ENCODE measurements at places on chromosomes 7 and 10.

DNA sequence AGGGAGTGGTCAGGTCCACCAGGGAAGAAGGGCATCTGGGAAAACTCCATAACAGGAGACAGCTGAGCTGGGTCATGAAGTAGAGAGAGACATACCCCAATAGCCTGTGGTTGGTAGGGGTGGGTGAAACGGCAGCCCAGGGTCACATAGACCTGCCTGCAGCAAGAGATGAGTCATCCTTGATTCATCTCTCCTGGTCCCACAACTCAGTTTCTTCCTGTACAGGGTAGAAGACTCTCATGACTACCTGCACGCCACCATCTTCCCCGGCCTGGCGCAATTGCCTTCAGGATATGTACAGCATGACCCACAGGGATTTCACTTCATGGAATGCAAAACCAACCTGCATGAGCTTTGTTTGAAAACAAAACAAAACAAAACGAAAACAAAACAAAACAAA lies 45.1 kb upstream of the ADAM12 start:
- DNase-seq = no peak

GRCh38 chr10:727162-727790 lies 37.8 kb upstream of the DIP2C start:
- no peak for DNase-seq

GRCh38 chr7:86295526-86295925 lies 348.2 kb upstream of the GRM3 start:
- no peak for DNase-seq

GRCh38 chr10:114048472-114048871 lies 4.8 kb downstream of the ADRB1 start:
- no peak for DNase-seq

DNA sequence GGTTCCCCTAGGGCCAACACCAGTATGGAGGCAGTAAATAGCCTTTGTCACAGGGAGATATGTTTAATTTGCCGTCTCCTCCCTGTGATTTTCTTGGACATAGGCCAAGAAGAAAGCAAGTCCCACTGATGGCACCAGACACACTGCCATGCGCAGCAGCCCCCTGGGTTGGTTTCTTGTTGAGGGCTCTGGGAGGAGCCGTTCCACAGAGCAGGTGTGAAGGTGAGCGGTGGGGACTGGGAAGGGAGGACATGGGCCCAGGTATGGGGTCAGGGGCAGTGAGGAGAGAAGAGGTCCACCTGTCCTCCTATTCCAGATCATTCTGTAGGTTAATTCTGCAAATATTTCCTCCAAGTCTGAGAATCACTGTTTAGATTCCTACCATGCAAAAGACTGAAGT lies 376.1 kb downstream of the PLXNA4 start:
- DNase-seq = no peak

GRCh38 chr7:77791956-77792355 lies 6.3 kb downstream of the TMEM60 start:
- DNase-seq = no peak

DNA sequence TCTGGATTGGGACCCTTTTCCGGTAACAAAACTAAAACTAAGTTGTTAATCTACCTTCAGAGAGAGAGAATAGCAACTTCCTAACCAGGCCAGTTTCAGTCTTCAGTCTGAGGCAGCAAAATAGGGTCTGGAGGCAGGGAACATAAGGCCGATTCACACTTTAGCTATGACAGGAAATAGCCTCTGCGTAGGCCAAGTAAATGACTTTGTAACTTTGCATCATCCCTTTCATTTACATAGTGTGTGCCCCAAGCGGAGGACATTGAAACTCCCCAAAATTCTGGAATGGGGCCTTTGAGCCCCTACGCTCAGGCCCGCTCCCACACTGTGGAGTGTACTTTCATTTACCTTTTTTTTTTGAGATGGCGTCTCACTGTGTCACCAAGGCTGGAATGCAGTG lies 1.7 kb upstream of the UPP1 start:
- no peak for DNase-seq

GRCh38 chr10:102476466-102477141 lies 25.3 kb upstream of the C10orf95 start:
- DNase-seq = no peak

DNA sequence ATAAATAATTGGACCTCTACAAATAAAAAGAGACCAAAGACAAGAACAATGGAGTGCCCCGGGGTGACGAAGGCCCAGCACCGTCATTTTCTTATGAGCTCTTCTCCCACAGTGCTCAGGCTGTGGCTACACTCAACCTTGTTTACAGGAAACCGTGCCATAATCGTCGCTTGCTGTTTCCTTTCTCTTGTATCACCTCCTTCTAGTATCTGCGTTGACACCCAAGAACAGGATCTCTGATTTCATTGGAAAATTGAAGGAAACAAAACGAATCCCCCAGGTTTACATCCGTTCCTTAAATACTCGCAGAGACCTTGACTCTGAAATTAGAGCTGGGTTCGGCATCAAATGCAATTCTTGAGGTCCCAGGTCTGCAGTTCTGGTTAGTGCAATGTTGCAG lies 1.7 kb upstream of the IGFBP3 start:
- peak; percentile 37 for DNase-seq

DNA sequence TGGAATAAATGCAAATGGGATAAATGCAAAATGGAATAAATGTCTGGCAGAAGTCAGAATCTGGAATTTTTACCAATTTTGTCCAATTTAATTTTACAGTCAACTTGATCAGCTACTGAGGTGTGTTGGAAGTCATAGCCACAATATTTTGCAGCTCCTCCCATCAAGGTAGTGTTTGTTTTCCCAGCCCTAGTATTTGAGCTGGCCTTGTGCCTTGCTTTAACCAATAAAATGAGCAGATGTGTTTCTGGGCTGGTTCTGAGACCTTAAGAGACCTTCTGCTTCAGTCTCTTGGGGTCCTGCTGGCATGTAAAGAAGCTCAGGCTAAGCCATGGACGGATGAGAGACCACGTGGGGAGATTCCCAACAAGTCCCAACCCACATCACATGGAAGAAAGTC lies 42.7 kb upstream of the RSBN1L start:
- DNase-seq = no peak

- no peak for DNase-seq
These were observed 4.7 kb downstream of the PDGFA start for GRCh38 chr7:514651-515598.

- no peak for DNase-seq
These were observed 1.2 kb upstream of the SDHAF3 start for GRCh38 chr7:97116308-97116707.

DNA sequence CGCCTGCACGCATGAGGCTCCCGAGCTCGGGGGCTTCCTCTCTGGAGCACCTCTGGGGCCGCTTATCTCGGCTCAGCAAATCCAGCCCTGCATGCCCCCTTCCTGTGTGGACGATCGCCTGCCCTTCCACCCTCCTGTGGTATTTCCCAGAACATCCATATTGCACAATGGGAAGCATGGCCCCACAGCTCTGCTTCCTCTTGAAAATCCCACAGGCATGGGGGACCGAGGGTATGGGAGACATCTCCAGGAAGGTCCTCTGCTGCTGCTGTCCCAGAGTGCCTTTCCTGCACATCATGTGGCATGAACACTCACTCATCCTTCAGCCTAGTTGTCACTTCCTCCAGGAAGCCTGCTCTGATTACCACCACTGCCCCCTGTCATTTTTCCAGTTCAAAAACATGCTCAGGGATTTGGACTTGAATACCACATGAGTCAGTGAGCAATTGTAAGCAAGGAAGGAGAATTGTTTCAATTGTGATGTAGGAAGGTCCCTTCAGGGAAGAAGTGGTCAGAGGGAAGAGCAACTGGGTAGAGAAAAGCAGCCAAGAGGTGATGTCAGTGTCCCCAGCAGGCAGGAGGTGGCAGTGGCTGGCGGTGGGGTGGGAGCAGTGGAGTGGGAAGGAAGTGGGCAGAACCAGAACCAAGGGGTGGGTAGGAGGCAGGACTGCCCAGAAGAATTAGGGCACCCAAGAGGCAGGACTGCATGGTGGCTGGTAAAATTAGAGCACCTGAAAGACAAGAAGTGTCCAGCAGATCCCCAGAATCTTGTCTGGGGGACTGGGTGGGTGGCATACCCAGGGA lies 67.5 kb upstream of the ZMIZ1 start:
- DNase-seq = no peak

GRCh38 chr7:157219154-157219553 lies 80.4 kb downstream of the UBE3C start:
- DNase-seq = no peak

DNA sequence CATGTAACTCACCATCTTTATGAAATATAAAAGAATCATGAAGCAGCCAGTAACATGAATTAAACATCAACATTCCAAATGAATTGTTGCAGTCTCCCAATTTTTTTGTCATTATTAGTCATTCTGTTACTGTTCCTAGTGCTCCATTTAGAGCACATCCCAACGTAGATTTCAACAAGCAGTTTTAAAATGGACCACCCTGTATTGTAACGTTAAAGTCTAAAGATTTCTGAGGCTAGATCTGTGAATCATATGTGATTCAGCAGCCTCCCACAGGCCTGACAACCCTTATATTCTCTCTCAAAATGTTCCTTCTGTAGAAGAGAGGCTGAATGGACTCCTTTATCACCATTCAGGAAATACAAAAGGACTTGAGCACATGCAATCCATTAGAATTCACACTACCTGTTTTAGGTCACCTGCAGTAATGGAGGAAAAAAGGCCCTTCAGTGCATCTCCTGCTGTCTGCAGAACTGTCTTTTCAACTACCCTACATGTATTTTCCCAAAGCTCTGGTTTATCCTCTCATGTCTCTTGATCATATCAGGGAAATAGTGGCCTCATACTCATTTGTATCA lies 81.4 kb downstream of the CACNA2D1 start:
- no peak for DNase-seq

DNA sequence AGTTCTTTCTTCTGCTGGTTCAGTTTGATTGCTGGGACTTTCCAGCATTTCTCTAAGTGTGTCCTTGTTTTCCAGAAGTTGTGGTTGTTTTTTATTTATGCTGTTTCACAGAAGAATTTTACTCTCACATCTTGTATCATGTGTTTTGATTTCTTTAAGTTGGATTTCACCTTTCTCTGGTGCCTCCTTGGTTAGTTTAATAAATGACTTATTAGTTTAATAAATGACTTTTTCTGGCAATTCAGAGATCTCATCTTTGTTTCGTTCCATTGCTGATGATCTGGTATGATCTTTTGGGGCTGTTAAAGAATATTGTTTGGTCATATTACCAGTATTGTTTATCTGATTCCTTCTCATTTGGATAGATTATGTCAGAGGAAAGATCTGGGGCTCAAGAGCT lies 59.8 kb upstream of the CYP2C9 start:
- no peak for DNase-seq

- no peak for DNase-seq
These were observed 176.5 kb downstream of the ZNF438 start for GRCh38 chr10:30855131-30855530.

- DNase-seq = no peak
These were observed 416.2 kb upstream of the GHITM start for GRCh38 chr10:83723080-83723479.

DNA sequence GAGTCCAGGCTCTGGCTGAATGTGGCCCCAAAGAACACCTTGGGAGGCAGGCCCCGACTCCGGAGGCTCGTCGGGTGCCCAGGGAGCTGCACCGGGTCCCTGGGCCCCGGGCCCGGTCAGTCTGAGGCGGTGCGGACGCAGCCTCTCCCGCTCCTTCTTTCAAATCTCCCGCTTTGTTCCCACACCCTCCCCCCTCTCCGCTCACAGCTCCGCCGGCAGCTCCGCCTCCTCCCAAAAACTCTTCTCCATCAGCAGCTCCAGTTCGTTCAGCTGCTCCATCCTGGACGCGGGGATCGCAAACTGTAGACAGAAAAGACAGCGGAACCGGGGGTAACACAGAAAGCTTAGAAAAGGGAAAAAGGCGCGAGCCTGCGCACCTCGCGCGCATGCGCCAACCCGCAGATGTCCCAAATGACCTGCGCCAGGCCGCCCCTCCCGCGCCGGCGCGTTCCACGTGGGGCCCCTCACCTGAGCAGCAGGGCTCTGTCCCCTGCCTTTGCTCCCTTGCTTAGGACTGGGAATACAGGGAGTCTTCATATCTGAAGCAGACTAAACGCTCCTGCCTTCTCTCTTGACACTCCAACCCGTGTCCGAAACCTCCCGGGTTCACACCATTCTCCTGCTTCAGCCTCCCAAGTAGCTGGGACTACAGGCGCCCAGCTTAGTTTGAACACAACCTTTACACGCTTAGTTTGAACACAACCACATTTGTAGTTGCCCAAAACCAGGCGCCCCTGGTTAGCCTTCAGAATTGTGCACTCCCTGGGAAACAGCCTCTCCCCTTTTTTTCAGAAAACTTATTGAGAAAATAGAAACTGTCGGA lies at the start of gene DNA2:
DNA2 (minus strand) TSS at position 388 of the 823 bp plus-strand sequence; CDS start at position 279, 109 bp downstream.
- peak; percentile 82 for DNase-seq

GRCh38 chr7:157023589-157023905 lies 13.1 kb upstream of the MNX1 start:
- no peak for DNase-seq

- DNase-seq = no peak
These were observed 315.0 kb downstream of the AHR start for GRCh38 chr7:17613338-17614041.

- DNase-seq = no peak
These were observed 106.1 kb downstream of the KCNMA1 start for GRCh38 chr10:77531441-77532001.

GRCh38 chr10:97000487-97001182 lies 168.5 kb downstream of the LCOR start:
- DNase-seq = no peak

DNA sequence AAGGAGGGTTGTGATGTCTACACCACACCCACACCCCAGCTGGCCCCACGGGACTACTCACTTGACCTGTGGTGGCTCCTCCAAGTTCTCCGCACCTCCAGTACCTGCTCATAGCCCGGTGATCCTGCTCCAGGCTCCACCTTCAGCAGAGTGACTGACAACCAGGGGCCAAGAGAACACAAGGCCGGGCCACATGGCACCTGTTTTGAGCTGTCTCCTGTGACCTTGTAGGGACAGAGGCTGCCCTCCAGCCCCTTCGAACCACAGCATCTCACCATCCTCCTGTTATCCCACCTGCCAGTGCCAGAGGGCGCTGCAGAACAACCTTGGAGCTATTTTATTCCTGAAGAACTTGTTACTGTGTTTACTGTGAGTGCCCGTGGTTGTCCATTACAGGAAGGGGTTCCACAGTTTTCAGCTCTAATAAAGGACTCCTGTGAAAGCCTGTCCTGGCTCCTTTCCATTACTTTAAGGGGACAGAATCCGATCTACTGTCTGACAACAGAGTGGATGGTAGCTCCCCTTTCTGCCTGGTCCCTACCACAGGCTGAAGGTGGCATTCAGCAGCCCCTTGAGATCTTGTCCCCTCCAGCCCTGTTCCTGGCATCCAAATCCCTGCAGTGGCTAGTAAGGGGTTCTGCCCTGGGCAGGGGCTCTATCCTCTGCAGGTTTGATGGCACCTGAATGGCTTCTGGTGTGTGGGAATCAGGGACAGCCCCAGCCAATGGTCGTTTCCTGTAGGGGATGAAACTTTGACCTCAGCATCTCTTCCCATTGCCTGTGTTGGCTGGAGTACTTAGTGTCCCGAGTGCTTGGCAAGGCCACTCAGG lies 50.8 kb downstream of the C10orf120 start:
- DNase-seq = peak; percentile 12

- DNase-seq = no peak
These were observed 829.0 kb downstream of the TNS3 start for GRCh38 chr7:46752881-46753366.

Measured in hindlimb muscle (tissue), 1 donor.